NCI-H446 treated with DMSO at 0.1 percent for 48 hours (cell line): ENCODE measurements at places on chromosomes 6 and 20.
A peak's percentile ranks its signal among the peaks of the same experiment; 100 is the strongest.

DNA sequence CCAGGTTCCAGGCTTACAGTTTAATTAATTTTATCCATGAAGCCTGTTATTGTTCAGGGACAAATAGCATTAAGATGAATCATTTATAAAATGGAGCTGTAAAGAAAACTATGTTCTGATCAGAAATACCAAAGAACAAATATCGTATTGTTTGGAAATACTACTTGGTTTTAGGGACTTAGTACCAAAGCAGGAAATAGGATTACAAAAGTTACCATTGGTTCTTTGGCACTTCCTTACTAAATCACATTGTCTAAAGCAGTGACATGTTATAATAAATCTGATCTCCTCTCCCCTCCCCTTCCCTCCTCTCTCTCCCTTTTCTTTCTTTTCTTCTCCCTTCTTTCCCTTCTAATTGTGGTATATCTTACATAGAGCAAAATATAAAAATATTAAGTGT is 29.6 kb downstream of the CRYBG1 start:
- no peak for DNase-seq

DNA sequence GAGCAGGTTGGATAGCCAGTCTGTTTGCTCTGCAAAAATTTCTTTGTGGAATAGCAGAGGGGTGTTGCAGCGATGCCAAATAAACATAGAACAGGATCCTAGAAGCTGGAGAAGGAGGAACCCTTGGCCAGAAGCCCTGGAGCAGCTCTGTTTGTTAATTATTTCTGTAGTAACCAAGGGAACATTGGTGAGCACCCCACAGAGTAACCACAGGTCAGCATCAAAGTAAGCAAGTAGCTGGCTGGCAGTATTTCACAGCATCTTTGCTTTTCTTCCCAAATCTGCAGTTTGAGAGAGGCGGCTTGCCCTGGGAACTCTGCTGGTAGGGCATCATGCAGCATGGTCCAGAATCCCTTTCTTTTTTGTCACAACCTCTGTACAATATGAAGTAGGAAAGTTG is 12.7 kb upstream of the APMAP start:
- peak; percentile 43 for DNase-seq

DNA sequence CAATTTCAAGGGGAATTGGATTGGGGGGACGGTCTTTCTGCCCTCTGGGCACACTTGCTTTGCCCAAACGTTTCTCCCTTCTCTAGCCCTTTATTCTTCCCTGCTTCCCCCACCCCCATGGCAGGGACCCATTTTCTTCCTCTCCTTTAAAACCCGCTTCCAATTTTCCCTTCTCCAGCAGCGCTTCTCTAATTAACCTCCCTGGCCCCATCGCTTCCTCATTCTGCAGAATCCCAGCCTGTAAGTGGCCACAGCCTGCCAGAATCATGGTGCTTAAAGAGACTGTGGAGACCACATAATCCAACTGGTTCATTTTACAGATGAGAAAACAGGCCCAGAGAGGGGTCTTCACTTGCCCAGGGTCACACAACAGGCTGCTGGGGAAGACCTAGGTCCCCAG is 61.4 kb downstream of the CPNE5 start:
- DNase-seq = no peak

GRCh38 chr20:39019027-39019426 is 56.9 kb downstream of the DHX35 start:
- no peak for DNase-seq

DNA sequence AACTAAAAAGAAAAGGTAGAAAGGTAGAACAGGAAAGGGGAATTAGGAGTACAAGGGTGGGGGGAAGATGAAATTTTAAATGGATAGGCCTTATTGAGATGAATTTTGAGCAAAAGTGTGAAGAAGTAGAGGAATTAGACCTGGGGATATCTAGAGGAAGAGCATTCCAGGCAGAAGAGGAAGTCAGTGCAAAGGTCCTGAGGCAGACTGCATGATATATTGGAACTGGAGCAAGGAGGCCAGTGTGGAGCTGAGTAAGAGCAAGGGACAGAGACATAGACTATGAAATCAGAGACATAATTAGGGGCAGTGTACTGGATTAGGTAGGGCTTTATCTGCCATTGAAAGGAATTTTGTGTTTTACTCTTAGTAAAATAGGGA is 40.4 kb downstream of the MAPK14 start:
- no peak for DNase-seq

GRCh38 chr6:3351105-3351676 is 92.4 kb downstream of the PSMG4 start:
- DNase-seq = no peak

GRCh38 chr20:40962733-40963504 is 65.7 kb upstream of the TOP1 start:
- DNase-seq = peak; percentile 37
